ENCODE measurements at places on chromosomes 3 and 15. TPM values are rescaled to one million over a fixed set of nuclear protein-coding genes. Genes with fewer than 3 reads are reported as not detected.

CSPG5 gene
- total RNA-seq, result 2.0 TPM

ZNF660 gene
- total RNA-seq, result 4.8 TPM

IREB2 gene
- total RNA-seq, result 57.1 TPM

SLC12A6 gene
- 22.8 TPM for total RNA-seq

PLSCR2 gene
- not detected for total RNA-seq

PRSS50 gene
- total RNA-seq, result not detected

ZCWPW2 gene
- 0.51 TPM for total RNA-seq

DUOXA2 gene
- total RNA-seq, result not detected

LYZL4 gene
- total RNA-seq, result not detected

LMOD3 gene
- total RNA-seq, result 0.10 TPM

GPR176 gene
- 8.2 TPM for total RNA-seq

CSTA gene
- 28.7 TPM for total RNA-seq

FGF7 gene
- 175 TPM for total RNA-seq

DNAH12 gene
- total RNA-seq, result 0.06 TPM

RAB6B gene
- total RNA-seq, result 64.8 TPM

HES1 gene
- 38.9 TPM for total RNA-seq

HGD gene
- 0.80 TPM for total RNA-seq

GHSR gene
- total RNA-seq, result not detected

RBP2 gene
- total RNA-seq, result 5.3 TPM

SLC22A13 gene
- 1.00 TPM for total RNA-seq

SCN5A gene
- total RNA-seq, result 0.58 TPM

TOMM70 gene
- total RNA-seq, result 47.8 TPM
